Activated CD4-positive, alpha-beta T cell treated with anti-CD3 and anti-CD28 coated beads, Interleukin-2, amount 10 ng/mL, durations not matched to agents 7 days and 5 days (primary cell): ENCODE measurements at places on chromosomes 2 and 18. TPM values are rescaled to one million over a fixed set of nuclear protein-coding genes. Genes with fewer than 3 reads are reported as not detected.

DNA sequence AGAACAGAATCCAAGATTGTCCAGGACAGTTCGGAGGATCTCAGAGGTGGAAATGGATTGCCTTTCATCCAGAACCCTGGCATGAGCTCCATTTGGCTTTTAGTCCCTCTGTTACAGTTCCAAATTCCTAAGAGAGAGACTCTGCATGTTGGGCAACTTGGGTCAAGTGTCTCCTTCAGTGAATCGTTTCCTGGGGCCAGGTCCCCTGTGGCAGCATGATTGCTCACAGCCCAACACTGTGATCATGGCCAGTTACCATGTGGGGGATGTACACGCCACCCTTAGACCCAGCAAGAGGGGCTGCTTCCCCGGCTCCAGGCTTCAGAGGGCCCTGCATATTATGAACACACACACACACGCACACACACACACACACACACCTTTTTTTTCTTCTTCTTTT is 118.6 kb upstream of the GLI2 start:
- DNase-seq, result no peak
- no peaks in the 10 kb centered on the region for H3K4me1 ChIP-seq
- H3K27me3 ChIP-seq, result no peaks in the 10 kb centered on the region

GRCh38 chr2:99619151-99619550 is 129.3 kb upstream of the REV1 start:
- no peak for DNase-seq
- H3K4me1 ChIP-seq, result peaks cover 4% of the 10 kb centered on the region
- H3K27me3 ChIP-seq, result no peaks in the 10 kb centered on the region
- no peak overlapping the region for H3K27ac ChIP-seq

DNA sequence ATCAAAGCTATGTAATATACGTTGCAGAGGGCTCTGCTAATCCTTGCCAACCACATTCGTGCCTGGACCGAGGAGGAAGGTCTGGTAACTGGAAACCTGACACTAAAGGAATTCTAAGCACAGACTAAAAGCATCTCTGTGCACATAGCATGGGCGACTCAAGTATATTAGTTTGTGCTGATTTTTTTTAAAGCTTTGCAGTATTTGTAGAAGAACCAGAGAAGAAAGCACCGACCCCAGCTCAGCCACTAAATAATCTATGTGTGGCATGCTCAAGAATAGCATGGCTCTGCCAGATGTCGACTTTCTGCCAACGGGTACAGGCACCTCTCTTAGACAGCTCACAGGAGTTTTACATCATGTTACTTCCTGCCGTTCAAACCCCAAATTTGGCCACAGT is 73.2 kb upstream of the NRP2 start:
- no peak for DNase-seq
- H3K27me3 ChIP-seq, result peaks cover 16% of the 10 kb centered on the region
- H3K36me3 ChIP-seq, result no peaks in the 10 kb centered on the region
- no peak overlapping the region for H3K4me3 ChIP-seq
- peaks cover 30% of the 10 kb centered on the region for H3K4me1 ChIP-seq

DNA sequence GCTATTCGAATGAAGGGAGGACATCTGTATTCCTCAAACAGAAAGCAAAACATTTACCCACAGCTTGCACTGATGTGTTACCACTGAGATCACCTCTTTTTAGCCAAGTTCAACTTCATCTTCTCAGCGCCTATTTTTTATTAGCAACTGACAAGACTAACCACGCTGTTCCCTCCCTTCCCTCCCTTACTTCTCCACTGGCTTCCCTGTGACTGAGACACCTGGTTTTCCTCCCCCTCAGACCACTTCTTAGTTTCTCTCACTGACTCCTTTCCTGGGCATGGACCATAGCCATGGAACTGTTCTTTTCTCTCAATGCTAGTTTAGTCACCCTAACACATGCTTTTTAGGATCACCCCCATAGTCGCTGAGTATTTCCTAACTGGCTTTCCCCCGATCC is 3.3 kb downstream of the L3MBTL4 start:
- peaks cover 11% of the 10 kb centered on the region for H3K4me1 ChIP-seq
- no peak overlapping the region for H3K4me3 ChIP-seq
- H3K36me3 ChIP-seq, result peaks cover 2% of the 10 kb centered on the region
- no peak for DNase-seq
- no peak overlapping the region for H3K27ac ChIP-seq

- H3K36me3 ChIP-seq, result peaks cover 12% of the 10 kb centered on the region
- no peaks in the 10 kb centered on the region for H3K27me3 ChIP-seq
- H3K27ac ChIP-seq, result no peak overlapping the region
- DNase-seq, result no peak
- no peak overlapping the region for H3K4me3 ChIP-seq
Measured at GRCh38 chr2:239102266-239102665, 254.4 kb downstream of the TWIST2 start.

DNA sequence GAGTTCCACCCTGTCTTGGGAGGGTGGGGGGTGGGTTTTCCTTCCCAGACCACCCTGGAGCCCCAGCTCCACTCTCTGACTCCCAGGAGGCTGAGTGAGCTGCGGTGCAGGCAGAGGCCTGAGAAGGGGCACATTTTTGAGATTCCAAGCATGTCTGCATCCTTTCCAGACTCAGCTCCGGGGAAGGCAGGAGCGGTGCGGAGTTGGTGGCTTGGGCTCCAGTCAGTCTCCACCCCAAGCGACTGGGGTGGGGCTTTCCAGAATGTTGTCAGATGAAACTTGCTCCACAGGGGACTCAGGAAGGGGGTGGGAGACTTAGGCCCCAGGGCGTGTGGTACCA is 44.2 kb upstream of the HS6ST1 start:
- H3K4me3 ChIP-seq, result no peak overlapping the region
- H3K36me3 ChIP-seq, result no peaks in the 10 kb centered on the region
- DNase-seq, result no peak
- no peaks in the 10 kb centered on the region for H3K4me1 ChIP-seq
- no peaks in the 10 kb centered on the region for H3K27me3 ChIP-seq
- H3K27ac ChIP-seq, result no peak overlapping the region

DNA sequence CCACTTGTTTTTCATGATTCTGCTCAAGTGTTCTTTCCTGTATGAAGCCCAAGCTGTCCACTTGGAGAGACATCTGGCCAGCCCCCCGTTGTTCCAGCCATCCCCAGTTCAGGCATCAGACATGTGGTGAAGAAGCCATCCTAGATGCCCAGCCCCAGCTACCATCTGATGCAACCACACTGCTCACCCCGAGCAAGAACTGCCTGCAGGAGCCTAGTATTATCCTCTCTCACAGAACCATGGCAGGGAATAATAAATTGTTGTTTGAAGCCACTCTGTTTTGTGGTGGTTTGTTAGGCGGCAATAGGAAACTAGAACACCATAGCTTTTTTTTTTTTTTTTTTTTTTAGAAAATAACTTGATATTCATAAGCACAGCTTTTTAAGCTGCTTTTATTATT is 19.5 kb upstream of the DARS1 start:
- no peak for DNase-seq
- peaks cover 29% of the 10 kb centered on the region for H3K36me3 ChIP-seq
- no peak overlapping the region for H3K4me3 ChIP-seq
- no peaks in the 10 kb centered on the region for H3K27me3 ChIP-seq
- H3K27ac ChIP-seq, result peak overlapping the region; percentile 67

DNA sequence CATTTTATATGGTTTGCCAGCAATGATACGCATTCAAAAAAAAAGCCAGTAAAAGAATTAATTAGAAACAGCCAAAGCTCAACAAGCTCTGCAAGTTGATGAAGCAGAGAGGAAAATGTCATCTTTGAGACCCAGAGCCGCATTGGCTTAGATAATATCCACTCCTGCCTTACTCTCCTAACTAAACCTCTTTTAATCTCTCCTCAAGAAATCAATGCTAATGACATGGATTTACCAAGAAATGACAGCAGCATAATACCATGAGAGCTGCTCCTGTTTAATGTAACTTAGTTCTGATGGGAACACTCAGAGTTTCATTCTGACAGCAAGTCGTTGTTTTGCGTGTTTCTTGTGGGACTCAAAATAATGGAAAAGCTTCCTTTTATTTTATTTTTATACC is 1099.4 kb upstream of the PIK3C3 start:
- no peaks in the 10 kb centered on the region for H3K27me3 ChIP-seq
- DNase-seq, result no peak
- no peak overlapping the region for H3K4me3 ChIP-seq
- no peaks in the 10 kb centered on the region for H3K4me1 ChIP-seq
- no peak overlapping the region for H3K27ac ChIP-seq

GRCh38 chr18:70195852-70196434 is 9.5 kb downstream of the RTTN start:
- no peak overlapping the region for H3K27ac ChIP-seq
- DNase-seq, result peak; percentile 33
- H3K4me1 ChIP-seq, result peaks cover 16% of the 10 kb centered on the region
- H3K27me3 ChIP-seq, result no peaks in the 10 kb centered on the region
- H3K4me3 ChIP-seq, result no peak overlapping the region

DNA sequence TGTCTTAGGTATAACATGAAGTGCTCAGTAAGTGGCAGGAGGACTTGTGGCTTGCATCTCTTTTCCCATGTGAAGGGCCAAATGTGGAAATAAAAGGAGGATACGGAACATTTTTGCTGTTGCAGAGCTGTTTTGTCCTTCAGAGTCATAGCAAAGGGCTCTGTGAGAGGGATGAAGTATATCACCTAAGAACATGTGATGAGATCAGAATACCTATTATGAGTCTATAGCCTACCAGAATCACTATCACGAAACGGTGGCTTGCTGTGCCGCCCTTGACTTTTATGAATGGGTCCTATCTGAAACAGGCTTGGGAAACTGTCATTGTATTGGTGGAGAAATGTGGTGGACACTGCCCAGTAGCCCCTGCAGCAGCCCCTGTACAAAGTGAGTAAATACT is 67.0 kb upstream of the ITGB6 start:
- H3K4me3 ChIP-seq, result no peak overlapping the region
- DNase-seq, result no peak
- H3K27ac ChIP-seq, result no peak overlapping the region
- H3K27me3 ChIP-seq, result peaks cover 1% of the 10 kb centered on the region
- peaks cover 32% of the 10 kb centered on the region for H3K4me1 ChIP-seq

GRCh38 chr2:143158551-143159485 is 29.6 kb downstream of the ARHGAP15 start:
- peaks cover 79% of the 10 kb centered on the region for H3K4me1 ChIP-seq
- no peak overlapping the region for H3K4me3 ChIP-seq
- peaks cover 72% of the 10 kb centered on the region for H3K36me3 ChIP-seq

DNA sequence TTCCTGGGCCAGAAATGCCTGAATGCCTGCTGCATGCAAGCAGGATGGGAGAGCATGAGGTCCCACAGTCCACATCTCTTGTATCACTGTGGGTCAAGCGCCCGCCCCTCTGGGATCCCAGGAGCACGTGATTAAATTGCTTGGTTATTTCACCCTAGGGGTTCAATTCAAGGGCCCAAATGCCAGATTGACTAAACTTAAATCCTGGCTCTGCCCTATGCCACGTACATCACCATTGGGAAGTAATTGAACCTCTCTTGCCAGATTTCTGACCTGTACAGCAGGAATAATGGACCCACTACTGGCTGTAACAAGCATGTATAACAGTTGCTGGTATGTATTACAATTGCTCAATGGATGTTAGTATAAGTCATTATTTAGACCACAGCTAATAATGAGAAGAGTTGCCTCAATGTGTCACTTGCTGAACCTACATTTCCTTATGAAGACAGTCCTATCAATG is 19.9 kb downstream of the FHL2 start:
- peaks cover 1% of the 10 kb centered on the region for H3K36me3 ChIP-seq
- peaks cover 4% of the 10 kb centered on the region for H3K4me1 ChIP-seq
- no peaks in the 10 kb centered on the region for H3K27me3 ChIP-seq
- no peak for DNase-seq

- no peaks in the 10 kb centered on the region for H3K27me3 ChIP-seq
- no peak for DNase-seq
- no peak overlapping the region for H3K27ac ChIP-seq
- no peaks in the 10 kb centered on the region for H3K4me1 ChIP-seq
- no peaks in the 10 kb centered on the region for H3K36me3 ChIP-seq
Measured at GRCh38 chr2:150787353-150788093, 300.1 kb upstream of the RND3 start.

- peaks cover 29% of the 10 kb centered on the region for H3K36me3 ChIP-seq
- no peak overlapping the region for H3K27ac ChIP-seq
- no peak for DNase-seq
- no peaks in the 10 kb centered on the region for H3K4me1 ChIP-seq
- no peak overlapping the region for H3K4me3 ChIP-seq
- no peaks in the 10 kb centered on the region for H3K27me3 ChIP-seq
Measured at GRCh38 chr18:21820033-21820810, 79.6 kb downstream of the MIB1 start.

DNA sequence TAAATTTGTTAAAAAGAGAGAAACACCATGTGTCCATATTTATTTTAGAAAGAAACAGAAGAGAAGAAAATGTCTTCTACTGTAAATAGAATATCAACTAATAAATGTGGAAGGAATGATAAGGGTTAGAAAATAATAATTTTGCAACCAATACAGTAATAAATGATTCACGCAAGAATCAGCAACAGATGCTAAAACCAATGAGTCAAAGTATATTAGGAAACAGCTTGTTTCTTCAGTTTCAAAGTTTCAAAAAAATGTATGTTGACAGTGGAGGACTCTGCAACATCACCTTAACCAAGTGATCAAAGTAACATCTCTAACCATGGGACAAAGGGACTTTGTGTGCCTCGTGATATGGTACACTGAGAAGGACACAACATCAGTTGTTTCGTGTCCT is 147.0 kb downstream of the TWIST2 start:
- H3K36me3 ChIP-seq, result no peaks in the 10 kb centered on the region
- no peaks in the 10 kb centered on the region for H3K4me1 ChIP-seq
- H3K27me3 ChIP-seq, result peaks cover 10% of the 10 kb centered on the region
- DNase-seq, result no peak

DNA sequence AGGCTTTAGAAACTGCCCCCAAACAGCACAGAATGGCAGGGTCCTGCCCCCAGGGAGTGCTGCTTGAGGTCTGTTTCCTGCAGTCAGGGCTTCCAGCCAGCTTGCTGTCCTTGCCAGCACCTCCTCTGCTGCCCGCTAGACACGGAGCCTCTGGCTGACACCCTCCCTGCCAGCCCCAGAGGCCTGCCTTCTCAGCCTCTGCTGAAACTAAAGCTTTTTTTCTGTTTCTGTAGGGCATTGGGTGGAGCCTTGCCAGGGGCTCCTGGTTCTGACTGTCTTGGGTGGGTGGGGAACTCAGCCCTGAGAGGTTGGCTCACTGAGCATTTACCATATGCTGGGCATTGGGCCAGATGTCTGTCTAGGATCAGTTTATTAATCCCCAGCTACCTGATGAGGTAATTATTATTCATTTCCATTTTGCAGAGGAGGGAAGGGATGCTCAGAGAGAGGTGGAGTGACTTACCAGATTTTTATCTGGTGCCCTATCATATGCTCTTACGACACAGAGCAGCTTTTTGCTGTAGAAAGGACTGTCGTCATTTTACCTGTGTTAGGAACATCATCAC is 35.4 kb downstream of the INPP4A start:
- H3K36me3 ChIP-seq, result peaks cover 55% of the 10 kb centered on the region
- peak; percentile 54 for DNase-seq
- H3K4me1 ChIP-seq, result peaks cover 99% of the 10 kb centered on the region

Gene AQP12A
- total RNA-seq, result not detected

Gene WDR54
- 71.3 TPM for total RNA-seq

Gene GPAT2
- total RNA-seq, result 3.3 TPM

Gene TNFAIP6
- not detected for total RNA-seq
